ENCODE measurements at places on chromosomes 7 and 10.

DNA sequence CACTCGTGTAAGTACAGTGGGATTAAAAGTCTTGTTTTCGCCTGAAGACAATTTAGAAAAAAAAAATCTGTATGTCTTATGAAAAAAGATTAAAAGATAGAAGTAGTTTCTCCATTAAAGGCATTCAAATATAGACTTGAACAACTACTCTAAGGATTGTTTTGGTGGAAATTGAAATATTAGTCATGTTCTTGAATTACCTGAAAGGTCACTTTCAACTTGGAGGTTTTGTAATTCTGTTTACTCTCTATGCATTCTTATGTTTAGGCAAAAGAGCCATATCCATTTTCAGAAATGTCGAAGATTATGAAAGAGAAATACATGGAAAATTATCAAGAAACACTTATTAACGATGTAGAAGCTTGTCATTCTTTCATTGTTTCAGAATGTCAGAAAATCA is 373.7 kb downstream of the ARL4A start:
- DNase-seq = no peak

- no peak for DNase-seq
Observed at GRCh38 chr10:132645247-132645530, 107.6 kb downstream of the INPP5A start.

DNA sequence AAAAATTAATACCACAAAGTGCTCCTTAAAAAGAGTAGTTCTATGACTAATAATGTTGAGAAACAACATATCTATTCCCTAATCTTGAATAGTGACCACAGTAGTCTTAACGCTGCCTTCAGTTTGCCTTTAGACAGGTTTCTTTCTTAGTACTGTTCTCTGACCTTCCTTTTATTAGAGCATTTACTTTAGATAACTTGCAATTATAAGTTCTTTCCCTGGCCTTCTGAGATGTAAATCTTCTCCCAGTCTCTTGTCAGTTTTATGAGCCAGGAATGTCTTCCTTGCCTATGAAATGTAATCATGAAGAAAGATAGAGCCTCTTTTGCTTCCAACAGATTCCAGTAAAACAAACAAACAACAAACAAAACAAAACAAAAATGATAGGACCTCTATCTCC is 1119.8 kb upstream of the LRRTM3 start:
- DNase-seq = no peak

- peak; percentile 30 for DNase-seq
Observed at GRCh38 chr10:28595613-28596012, 62.7 kb downstream of the WAC start.

DNA sequence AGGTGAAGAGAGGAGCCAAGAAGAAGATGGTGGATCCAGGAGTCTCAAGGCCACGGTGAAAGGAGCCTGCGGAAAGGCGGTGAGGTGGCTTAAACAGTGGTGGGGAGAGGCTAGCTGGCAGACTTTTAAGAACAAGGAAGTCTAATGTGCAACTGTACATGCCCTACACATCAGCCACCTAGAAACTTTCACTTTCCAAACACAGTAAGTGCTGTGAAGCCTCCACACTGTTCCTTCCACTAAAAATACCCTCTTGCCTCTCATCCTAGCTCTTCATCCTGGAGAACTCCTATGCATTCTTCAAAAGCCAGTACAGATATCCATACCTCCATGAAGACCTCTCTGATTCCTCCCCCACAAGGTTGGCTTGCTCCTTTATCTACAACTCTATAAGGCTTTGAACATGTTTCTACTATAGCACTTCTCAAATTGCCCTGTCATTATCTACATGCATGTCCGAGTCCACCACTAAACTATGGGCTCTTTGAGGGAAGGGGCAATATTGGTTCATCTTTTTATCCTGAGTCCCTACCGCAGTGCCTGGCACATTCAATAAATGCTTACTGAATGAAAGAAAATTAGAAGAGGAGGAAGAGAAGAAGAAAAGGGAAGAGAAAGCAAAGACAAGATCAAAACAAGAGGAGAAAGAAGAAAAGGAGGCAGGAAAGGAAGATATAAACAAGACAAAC is 54.2 kb downstream of the DNAJC12 start:
- DNase-seq = no peak

GRCh38 chr7:70812511-70812910 is 319.4 kb upstream of the GALNT17 start:
- DNase-seq = no peak
